ENCODE measurements at places on chromosomes 1 and 21.

GRCh38 chr1:160547422-160547821, 24.4 kb upstream of the SLAMF6 start:
- DNase-seq, result no peak

- no peak for DNase-seq
Measured at GRCh38 chr1:167522246-167522645, 3.9 kb upstream of the CD247 start.

- no peak for DNase-seq
Measured at GRCh38 chr1:177934927-177935326, 34.9 kb downstream of the SEC16B start.

DNA sequence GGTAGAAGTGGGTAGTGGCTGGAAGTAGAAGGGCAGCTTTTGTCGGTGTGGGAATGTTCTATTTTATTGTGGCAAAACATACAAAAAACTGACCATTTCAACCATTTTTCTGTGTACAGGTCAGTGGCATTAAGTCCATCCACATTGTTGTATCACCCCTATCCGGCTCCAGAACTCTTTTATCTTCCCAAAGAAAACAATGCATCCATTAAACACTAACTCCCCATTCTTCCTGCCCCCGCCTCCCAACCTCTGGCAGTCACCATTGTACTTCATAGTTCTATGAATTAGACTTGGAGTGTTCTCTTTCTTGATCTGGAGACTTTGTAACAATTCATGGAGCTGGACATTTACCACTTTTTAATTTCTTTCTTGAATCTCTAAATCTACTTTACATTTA, 55.7 kb downstream of the DEGS1 start:
- DNase-seq, result no peak

GRCh38 chr1:25193229-25193628, 39.1 kb downstream of the SYF2 start:
- no peak for DNase-seq

GRCh38 chr1:185439727-185440415, 122.8 kb upstream of the IVNS1ABP start:
- no peak for DNase-seq

GRCh38 chr1:161017756-161018630, 3.0 kb downstream of the F11R start:
- DNase-seq, result no peak

DNA sequence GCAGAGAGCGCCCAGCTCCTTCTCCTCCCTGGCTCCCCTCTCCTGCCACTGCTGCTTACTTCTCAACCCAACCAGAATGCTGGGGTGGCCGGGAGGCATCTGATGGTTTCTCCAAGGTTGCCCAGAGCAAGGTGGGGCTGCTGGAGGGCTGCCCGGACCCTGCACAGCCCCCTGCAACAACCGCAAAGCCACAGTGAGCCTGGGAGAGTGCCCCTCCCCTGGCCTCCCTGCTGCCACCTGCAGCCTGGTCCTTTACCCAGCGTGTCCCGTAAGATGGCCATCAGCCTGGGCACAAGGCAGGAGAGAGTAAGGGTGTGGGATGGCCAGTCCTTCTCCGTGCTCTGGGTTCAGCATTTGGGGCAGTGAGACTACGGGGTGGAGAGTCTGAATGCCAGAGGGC, 17.0 kb downstream of the MX2 start:
- no peak for DNase-seq

GRCh38 chr1:59100708-59101374, 196.1 kb upstream of the FGGY start:
- DNase-seq, result no peak

DNA sequence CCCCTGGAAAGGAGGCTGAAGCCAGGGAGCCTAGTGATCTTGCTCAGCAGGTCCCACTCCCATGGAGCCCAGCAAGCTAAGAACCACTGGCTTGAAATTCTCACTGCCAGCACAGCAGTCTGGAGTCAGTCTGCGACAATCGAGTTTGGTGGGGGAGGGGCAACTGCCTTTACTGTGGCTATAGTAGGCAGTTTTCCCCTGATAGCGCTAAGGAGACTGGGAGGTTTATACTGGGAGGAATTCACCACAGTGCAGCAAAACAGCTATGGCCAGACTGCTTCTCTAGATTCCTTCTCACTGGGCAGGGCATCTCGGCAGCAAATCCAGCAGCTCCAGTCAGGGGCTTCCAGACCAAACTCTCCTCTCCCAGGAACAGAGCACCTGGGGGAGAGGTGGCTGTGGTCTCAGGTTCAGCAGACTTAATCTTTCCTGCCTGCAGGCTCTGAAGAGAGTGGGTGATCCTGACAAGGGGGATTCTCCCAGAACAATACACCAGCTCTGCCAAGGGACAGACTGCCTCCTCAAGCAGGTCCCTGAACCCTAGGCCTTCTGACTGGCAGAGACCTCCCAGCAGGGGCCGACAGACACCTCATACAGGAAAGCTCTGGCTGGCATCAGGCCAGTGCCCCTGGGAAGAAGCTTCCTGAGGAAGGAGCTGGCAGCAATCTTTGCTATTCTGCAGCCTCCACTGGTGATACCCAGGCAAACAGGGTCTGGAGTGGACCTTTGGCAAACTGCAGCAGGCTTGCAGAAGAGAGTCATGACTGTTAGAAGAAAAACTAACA, 548.5 kb upstream of the NEGR1 start:
- no peak for DNase-seq

GRCh38 chr1:152811050-152811449, 721 bp upstream of the LCE1B start:
- DNase-seq, result no peak

GRCh38 chr1:165915480-165915879, 88.1 kb downstream of the UCK2 start:
- no peak for DNase-seq

Measured in activated gamma-delta T cell treated with anti-CD3 and anti-CD28 coated beads, Interleukin-2, amount 50 U/mL, for 16 hours (primary cell).